Activated CD4-positive, alpha-beta T cell treated with anti-CD3 and anti-CD28 coated beads, Interleukin-2, Interleukin-4, amounts not matched to agents 100 ng/mL and 50 ng/mL, durations not matched to agents 16 hours and 8 hours (primary cell): ENCODE measurements at places on chromosomes 4 and X.

DNA sequence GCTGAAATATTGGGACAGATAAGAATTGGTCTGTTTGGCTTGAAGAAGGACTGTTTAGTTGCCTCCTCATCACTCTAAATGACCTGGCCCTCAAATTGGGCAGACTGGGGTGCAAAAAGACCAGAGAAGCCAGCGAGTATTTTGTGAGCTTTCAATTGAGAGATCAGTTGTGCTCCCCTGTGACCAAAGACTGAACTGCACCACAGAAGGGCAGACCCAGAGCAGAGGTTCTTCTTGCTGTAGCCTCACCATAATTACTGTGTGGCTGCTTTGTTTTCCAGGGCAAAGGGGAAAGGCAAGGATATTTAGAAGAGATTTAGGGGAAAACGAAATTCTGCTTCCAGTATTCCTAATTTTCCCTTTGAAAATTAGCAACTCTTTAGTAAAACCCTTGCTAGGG, 104.0 kb upstream of the MBNL3 start:
- no peak for DNase-seq

GRCh38 chr4:7762376-7763030, 177.2 kb downstream of the AFAP1 start:
- DNase-seq, result no peak

- DNase-seq, result no peak
These were observed 158.3 kb downstream of the AFAP1 start for GRCh38 chr4:7781366-7781765.

- no peak for DNase-seq
These were observed 74.4 kb downstream of the NFKB1 start for GRCh38 chr4:102575369-102576129.

GRCh38 chr4:70844180-70844579, 4.5 kb upstream of the GRSF1 start:
- no peak for DNase-seq

DNA sequence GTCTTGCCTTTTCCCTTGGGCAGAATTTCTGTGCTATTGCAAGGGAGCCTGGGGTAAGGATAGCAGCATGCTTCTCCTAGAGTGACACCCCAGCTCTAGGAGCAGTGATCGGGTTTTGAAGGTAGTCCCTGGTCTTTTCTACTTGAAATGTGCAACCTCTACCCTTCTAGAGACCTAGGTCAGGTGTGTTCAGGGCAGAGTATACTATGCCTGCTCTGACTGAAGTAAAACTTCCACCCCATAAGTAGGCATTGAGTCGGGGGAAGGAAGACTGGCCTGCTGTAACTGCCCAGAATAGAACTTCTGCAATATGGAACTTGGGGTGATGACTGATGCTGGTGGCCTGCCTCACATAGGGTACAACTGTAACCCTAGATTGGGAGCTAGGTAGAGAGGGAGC, 80.9 kb downstream of the ARHGAP36 start:
- DNase-seq, result no peak

GRCh38 chr4:84691170-84691691, 108.3 kb downstream of the CDS1 start:
- peak; percentile 35 for DNase-seq

GRCh38 chr4:8182858-8183725, 16.0 kb upstream of the SH3TC1 start:
- no peak for DNase-seq

GRCh38 chr4:22500831-22501714, 14.8 kb downstream of the ADGRA3 start:
- DNase-seq, result peak; percentile 27

GRCh38 chr4:152041295-152041694, 280.5 kb upstream of the GATB start:
- DNase-seq, result no peak

GRCh38 chr4:134057356-134057755, 144.2 kb downstream of the PABPC4L start:
- no peak for DNase-seq

- no peak for DNase-seq
These were observed 64.4 kb downstream of the RPS3A start for GRCh38 chr4:151163855-151164254.

DNA sequence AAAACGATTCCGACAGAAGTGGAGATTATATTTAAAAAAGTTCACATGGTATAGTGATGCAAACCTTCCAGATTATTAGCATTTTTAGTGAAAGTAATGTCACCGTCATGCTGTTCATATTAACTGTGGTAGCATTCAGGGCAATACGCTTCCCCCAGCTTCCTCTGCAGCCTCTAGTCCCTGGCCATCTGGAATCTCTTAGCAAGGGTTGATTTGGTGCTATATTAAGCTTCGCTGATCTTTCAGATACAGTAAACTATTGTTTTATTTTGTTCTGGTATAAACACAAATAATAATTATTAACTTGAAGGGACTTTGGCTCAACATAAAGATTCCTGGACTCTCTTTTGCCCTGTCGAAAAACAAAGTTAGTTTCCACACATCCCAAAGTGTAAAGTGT, 1080.5 kb upstream of the TENM3 start:
- no peak for DNase-seq

- DNase-seq, result no peak
These were observed 129.0 kb upstream of the KCNIP4 start for GRCh38 chr4:22077571-22077970.

DNA sequence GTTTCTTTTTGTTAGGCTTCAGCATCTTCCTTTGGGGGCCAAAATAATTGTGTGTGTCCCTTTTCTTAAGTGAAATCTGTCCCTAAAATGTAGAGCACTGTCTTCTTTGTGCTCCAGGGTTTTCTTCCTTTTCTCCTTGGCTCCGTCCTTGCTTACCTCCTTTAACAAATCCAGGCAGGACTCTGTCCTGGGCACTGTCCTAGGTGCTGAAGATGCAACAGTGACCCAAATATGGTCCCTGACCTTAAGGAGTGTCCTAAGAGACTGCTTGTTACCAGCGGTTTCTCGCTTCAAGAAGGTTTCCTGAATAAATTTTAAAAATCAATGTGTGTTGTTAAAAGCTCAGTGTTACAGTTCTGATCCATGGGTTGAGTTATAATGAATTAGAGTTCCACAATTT, 471.8 kb downstream of the KCNIP4 start:
- DNase-seq, result no peak

DNA sequence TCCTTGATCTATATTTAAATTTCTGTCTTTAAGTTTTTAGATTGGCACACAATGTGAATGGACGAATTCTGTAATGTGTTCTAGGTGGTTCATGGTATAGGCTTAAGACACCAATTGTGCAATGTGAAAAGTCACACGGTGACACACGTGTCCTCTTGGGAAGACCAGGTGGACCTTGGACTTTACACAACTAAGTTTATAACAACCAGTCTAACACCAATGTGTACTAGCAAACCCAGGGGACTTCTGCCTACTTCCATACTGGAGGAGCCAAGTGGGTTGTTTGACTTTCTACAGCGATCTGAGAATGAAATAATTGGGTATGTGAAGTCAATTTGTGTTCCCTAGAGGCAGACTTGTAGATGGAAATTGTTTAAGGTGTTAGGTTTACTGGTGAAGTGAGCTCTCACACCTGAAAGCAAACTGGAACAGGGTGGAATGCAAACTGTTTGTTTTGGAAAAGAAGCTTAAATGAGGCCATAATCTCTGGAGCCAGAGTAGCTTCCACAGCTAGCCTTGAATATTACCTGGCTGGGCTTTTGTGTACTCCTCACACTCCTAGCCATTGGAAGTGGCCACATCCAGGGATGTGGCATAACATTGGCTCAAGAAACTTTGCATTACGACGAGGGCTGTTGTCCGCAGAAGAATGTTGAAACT, 45.9 kb upstream of the WDR1 start:
- no peak for DNase-seq

- DNase-seq, result no peak
These were observed 85.6 kb downstream of the SLC39A8 start for GRCh38 chr4:102259702-102260101.

GRCh38 chrX:45140812-45141211, 59.9 kb downstream of the DIPK2B start:
- DNase-seq, result no peak

DNA sequence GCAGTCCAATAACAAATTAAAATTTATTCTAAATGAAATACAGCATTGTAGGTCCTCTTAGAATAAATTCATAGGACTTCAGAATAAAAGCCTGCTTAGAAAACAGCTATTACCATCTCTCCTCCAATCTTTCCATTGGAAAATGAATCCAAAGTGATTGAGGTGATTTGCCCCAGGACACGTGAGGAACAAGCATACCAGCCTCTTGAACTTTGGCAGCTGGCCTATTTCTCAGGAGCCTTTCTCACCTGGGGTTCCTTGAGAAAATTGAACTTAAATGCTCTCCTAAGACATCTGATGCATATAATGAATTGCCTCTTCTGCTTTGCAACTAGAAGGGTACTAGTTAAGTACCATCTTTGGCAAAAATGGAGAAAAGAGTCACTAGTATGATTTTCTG, 13.5 kb downstream of the ARHGAP24 start:
- no peak for DNase-seq

DNA sequence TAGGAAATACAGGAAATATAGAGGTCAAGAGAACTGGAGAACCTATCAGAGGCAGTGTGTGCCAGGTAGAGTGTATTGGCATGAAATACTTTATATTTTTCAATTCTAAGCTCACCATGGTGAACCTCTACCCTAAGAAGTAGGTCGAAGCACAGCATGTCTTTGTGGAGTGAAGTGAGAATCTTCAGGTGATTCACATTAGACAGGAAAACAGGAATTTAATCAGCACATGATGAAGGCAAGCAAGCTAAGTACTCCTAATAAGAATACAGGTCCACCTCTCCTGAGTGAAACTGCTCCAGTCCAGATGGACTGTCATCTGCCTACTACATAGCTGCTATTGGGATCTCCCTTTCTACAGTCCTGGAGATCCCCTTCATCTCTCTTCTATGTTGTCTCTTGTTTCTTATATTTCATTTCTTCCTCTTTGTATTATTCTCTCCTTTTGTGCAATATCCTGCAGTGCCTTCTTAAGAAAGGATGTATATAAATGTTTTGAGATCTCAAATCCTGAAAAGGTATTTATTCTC, 159.0 kb downstream of the LRBA start:
- DNase-seq, result no peak

- DNase-seq, result no peak
These were observed 179.6 kb downstream of the GASK1B start for GRCh38 chr4:157992948-157993839.
